ENCODE measurements at places on chromosomes 6 and 20.

DNA sequence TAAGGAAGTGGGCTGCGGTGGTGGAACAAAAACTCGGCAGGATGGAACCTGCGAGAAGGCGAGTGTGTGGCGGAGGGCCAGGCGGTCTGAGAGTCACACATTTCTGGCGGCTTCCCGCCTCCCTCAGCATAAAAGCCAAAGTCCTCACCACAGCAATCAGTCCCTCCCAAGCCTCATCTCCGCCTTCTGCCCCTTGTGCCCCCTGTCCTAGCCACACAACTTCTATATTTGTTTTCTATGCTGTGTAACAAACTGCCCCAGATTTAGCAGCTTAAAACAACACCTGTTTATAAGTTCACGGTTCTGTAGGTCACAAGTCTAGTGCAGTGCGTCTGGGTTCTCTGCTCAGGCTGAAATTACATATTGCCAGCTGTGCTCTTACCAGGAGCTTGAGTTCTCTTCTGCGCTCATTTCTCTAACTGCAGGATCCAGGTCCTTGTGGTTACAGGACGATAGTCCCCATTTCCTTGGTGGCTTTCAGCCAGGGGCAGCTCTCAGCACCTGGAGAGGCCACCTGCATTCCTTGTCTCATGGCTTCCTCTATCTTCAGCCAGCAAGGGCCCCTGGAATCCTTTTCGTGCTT, 11.7 kb upstream of the SPO11 start:
- no peak for DNase-seq

- DNase-seq, result no peak
Measured at GRCh38 chr20:32465092-32465900, 107.2 kb downstream of the ASXL1 start.

DNA sequence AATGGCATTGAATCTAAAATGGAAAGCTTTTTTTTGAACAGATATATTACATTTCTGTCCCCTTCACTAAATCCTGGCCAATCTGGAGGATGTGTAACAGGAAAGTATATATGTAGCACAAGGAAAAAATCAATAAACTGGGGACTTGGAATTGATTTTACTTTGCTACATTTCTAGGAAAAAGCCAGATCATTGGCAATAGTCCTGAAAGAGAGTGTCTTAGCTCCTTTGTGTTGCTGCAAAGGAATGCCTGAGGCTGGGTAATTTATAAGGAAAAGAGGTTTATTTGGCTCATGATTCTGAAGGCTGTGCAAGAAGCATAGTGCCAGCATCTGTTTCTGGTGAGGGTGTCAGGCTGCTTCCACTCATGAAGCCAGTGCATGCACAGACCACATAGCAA, 574.9 kb downstream of the HTR1B start:
- DNase-seq, result no peak

DNA sequence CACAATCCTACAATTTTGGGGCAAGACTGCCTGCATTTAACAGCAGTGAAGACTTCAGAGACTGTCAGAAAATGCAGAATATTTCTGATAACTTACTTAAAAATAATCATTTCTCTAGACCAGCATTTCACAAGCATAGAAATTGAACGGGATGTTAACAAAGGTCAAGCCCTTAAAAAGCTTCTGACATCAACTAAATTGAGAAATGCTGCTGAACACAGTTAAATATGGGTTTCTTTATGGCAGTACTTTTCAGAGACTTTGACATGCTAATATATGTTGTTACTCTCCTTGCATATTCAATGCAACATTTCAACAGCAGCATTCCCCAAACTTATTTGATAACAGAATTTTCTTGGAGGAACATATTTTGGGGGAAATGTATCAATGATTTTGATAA, 84.5 kb downstream of the KIF13A start:
- no peak for DNase-seq

- no peak for DNase-seq
Measured at GRCh38 chr20:60955706-60956105, 296.4 kb upstream of the CDH4 start.

GRCh38 chr20:4886771-4887527, 114.4 kb downstream of the SLC23A2 start:
- DNase-seq, result no peak

GRCh38 chr6:167988154-167988495, 9.3 kb upstream of the KIF25 start:
- DNase-seq, result no peak

DNA sequence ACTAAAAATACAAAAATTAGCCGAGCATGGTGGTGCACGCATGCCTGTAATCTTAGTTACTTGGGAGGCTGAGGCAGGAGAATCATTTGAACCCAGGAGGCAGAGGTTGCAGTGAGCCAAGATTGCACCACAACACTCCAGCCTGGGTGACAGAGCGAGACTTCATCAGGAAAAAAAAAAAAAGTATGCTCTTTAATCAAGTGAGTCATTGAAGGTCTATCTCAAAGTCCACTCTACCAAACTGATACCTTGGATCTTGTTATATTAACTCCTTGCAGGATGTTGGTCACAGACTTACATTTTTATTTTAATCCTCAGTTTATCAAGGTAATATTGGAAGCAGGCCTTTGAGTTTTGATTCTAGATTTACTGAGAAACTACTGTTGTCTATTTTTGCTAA, 348.7 kb downstream of the COL12A1 start:
- no peak for DNase-seq

DNA sequence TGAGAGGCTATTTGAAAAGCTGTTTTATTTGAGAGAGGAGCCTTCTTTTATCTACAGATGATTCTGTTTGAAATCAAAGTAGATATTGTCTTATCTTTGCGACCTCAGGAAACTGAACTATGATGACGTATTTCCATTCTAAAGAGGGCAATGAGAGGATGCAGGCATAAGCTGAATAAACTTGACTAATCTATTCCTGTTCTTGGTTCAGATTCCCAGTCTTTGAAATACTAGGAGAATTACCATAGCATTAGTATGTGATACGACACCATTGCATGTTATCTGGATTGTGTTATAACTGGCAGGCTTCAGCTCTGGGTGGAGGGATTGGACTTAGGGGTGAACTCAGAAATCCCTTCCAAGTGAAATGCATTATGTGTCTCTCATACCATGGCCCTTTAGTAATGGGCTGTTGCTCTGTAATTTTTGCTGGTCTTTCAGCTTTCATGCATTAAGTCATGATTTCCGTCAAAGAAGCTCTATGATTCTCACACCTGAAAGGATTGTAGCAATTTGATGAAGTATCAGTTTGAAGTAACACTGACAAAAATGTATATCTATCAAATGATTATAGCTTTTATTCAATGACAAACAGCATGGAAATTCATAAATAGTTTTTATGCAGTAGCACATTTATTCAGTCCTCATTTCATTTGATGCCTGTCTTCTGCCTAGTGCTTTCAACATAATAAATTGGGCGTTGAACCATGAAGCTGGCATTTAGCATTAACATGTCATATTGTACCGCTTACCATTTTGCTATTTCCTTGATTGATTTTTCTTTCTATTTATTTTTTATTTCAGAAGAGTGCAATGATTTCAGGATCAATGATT, 138.4 kb upstream of the SPACA1 start:
- DNase-seq, result no peak

GRCh38 chr6:134446896-134447295, 129.0 kb upstream of the SGK1 start:
- DNase-seq, result no peak

DNA sequence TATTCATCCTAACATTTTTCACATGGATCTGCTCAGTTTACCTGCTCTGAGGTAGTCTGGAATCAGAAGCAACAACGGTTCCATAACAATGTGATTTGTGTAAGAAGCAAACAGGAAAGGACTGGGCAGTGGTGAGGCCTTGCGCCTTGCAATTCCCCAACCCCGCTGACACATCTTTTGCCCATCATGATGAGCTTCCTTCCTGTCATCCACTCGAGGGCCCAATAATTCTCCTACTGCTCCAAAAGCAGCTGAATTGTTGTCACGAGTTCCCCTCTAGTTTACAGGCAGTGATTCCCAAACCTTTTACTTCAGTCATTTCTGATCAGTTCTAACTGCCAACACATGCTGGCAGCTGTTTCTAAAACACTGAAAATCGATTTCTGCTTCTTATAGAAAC, 22.9 kb downstream of the STX7 start:
- DNase-seq, result no peak

DNA sequence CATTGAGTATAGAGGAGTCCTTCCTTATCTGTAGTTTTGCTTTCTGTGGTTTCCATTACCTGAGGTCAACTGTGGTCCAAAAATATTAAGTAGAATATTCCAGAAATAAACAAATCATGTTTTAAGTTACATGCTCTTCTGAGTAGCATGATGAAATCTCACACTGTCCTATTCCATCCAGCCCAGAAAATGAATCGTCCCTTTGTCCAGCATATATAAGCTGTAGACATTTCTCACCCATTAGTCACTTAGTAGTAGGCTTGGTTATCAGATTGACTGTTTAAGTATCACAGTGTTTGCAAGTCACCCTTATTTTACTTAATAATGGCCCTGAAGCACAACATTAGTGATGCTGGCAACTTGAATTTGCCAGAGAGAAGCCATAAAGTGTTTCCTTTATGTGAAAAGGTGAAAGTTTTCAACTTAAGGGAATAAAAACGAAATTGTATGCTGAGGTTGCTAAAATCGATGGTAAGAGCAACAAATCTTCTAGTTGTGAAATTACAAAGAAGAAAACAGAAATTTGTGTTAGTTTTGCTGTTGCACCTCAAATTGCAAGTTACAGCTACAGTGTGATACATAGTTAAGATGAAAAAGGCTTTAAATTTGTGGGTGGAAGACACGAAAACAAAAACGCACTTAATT, 198.6 kb upstream of the SIM1 start:
- DNase-seq, result no peak

DNA sequence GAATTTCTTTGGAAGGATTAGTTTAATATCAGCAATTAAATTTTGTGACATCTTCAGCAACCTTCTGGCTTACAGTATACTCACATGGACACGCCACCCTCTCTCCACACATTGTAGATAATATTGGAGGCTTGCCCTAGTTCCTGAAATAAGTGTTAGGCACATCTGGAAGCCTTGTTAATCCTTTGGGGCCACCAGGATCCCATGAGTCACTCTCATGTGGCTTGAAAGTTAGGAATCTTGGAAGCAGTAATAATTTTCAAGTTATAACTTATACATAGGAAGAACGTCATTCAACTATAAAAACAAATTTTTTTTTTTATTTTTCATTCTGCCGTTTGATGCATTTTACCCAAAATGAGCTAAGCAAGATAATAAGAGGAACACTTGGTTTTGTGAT, 20.5 kb downstream of the LAMA4 start:
- DNase-seq, result no peak

DNA sequence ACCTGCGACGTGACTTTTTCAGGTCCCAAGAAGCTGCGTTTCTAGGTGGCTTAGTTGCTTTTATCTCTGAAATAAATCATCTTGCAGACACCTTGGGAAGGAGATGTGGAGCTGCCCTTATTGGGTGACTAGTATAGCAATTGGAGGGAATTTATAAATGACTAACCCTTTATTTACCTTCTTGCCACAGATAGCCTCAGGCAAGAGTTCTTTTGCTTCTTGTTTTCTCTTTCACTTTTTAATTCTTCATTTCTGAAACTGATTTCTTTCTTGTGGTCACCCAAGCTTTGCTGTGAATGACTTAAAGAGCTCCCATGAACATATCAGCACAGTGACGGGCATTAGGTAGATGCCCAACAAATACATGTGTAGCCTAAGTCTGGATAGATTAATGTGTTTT, 3.0 kb downstream of the ADGRF4 start:
- no peak for DNase-seq

GRCh38 chr20:64211874-64212658, 43.5 kb upstream of the PCMTD2 start:
- DNase-seq, result no peak

DNA sequence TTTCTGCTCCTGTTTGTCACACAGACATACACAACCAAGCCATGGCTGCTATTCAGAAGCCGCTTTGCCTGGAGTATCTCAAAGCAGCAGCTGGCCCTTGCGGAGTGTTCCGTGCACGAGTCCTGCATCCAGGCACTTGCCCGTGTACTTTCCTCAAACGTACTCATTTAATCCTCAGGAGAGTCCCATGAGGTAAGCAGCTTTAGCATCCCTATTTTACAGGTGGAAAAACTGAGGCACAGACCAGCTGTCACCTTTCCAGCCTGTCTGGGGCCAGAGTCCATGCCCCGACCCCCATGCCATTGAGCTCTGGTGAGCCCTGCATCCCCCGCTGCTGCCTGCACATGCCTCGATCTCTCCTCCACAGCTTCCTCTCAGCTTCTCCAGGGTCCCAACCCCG, 130.0 kb downstream of the ERMARD start:
- no peak for DNase-seq

GRCh38 chr6:71284785-71285184, 3.8 kb upstream of the OGFRL1 start:
- DNase-seq, result no peak

GRCh38 chr20:2519115-2519809, 10.5 kb upstream of the ZNF343 start:
- no peak for DNase-seq

DNA sequence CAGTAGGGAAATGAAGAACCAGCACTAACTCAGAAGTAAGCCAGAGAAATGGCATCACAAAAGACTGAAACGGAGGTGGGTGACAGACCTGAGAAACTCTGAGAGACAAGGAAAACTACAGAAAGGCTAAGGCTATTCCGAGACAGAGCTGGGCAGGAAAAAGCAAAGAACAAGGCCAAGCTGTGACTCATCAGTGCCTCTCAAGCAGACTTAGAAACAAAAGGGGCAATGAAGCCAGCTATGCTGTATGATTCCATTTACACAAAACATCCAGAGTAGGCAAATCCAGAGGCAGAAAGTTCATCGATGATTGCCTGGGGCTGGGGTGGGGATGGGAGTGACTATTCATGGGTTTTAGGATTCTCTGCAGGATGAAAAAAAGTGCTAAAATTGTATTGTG, 50.0 kb downstream of the SLC23A2 start:
- DNase-seq, result no peak

DNA sequence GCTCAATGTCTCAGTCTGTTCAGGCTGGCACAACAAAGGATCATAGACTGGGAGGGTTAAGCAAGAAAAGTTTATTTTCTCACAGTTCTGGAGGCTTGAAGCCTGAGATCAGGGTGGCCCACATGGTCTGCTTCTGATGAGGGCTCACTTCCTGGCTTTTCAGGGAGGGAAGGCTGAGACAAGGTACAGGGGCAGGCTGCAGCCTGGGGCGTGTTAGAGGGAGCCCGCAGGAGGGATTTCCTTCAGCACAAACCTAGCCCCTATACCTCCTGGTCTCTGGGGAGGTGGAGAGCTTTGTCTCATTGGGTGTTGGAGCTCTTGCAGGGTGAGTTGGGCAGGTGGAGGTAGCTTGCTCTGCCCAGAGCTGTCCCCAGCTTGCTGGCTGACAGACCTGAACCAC, 81.1 kb upstream of the GPR6 start:
- DNase-seq, result no peak
